ENCODE measurements at places on chromosomes 2 and 18. TPM values are rescaled to one million over a fixed set of nuclear protein-coding genes. Genes with fewer than 3 reads are reported as not detected.

Gene FEV
- total RNA-seq = not detected

Gene SERPINB13
- not detected for total RNA-seq

Gene HOXD10
- 7.5 TPM for total RNA-seq

Gene TCF23
- total RNA-seq = not detected

Gene SDC1
- total RNA-seq = 1.4 TPM

Gene LCT
- not detected for total RNA-seq

Gene LRRFIP1
- total RNA-seq = 170 TPM

Gene KLHL41
- not detected for total RNA-seq

Gene ERBB4
- total RNA-seq = under 0.01 TPM

Gene RAB31
- total RNA-seq = 27.7 TPM

Gene SCN2A
- total RNA-seq = under 0.01 TPM

Gene SLC20A1
- 78.7 TPM for total RNA-seq

Gene COL5A2
- 28.7 TPM for total RNA-seq

Gene KIF1A
- total RNA-seq = 0.13 TPM

Gene ACVR1C
- not detected for total RNA-seq

Gene PSD4
- total RNA-seq = 0.33 TPM

Gene FOSL2
- 58.7 TPM for total RNA-seq

Gene ASB1
- total RNA-seq = 12.8 TPM

Gene ERFE
- total RNA-seq = 1.3 TPM

Gene EMILIN1
- total RNA-seq = 7.2 TPM

Gene ALPG
- 0.07 TPM for total RNA-seq

Gene RAB6C
- total RNA-seq = not detected

Gene LYPD6
- 3.9 TPM for total RNA-seq

Gene GAL3ST2
- not detected for total RNA-seq

Gene LYG1
- not detected for total RNA-seq

Gene HAAO
- not detected for total RNA-seq

Gene FMNL2
- total RNA-seq = 28.1 TPM

Gene STPG4
- 0.33 TPM for total RNA-seq

Measured in mammary microvascular endothelial cell (primary cell).